ENCODE measurements at places on chromosomes 2 and 18.

GRCh38 chr2:76506538-76506937, 795.8 kb upstream of the GCFC2 start:
- no peak for DNase-seq

GRCh38 chr18:62128157-62128556, 58.7 kb downstream of the PIGN start:
- no peak for DNase-seq

DNA sequence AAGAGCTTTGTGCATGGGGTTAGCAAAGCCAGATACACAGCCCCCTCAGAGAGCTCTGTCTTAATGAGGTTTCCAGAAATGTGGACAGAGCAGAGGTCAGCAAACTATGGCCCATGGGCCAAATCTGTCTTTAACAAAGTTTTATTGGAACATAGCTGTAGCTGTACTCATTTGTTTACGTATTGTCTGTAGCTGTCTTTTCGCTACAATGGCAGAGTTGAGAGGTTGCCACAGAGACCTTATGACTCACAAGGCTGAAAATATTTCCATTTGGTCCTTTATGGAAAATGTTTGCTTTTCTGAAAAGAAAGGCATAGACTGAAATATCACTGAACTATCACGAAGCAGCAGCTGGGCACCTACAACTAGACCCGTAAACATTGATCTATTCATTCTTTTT, 841.8 kb downstream of the SLC4A3 start:
- no peak for DNase-seq

DNA sequence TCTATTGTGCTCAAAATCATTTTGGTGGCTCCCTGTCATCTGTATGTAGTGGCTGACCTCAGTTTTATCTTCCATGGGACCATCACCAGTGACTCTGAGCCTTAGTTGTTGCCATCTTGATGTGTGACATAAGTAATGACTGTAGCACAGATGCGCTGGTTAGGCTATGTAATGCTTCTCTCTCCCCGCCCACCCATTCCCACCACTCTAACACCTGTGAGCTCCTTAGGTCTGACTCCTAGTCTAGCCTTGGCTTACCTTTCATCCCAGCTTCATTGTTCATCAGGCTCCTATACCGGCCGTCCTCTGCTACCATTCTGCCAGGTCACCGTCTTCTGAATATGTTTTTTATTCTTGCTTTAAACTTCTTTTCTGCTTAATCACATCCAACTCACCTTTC, 17.2 kb downstream of the MYO1B start:
- DNase-seq, result no peak

GRCh38 chr2:139293992-139294548, 513.9 kb upstream of the NXPH2 start:
- DNase-seq, result no peak

DNA sequence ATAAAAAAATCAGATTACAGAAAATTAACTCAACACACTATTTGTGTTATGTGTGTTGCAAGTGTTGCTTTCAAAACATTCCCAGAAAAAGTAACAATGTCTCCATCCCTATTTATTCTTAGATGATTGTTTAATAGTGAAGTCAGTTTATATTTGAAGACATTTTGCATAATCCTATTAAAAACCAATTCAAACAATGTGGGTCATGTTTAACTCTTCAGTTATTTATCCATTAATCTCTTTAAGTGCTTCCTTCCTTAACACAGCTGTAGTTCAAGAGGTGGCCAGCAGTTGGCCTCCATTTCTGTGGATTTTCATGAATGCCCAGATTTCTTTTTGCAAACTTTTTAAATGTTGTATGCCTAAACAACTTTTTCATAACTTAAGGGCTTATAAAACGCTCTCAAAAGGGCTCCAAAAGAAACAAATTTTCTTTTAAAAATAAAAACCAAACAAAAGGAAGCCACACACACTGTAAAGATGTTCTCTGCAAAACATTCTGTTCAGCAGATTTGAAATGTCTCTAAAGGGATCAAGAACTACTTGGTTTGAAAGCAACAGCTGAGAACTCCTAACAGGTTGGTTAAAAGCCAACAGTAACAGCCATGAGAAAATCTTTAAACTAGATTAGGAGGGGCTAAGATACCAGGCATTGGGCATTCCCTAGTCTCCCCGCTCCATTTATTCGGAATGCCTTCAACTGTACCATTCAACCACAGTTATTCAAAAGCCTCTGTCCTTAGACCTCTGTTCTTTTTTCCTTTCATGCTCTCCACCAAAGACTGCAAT, 71.5 kb downstream of the THADA start:
- DNase-seq, result no peak

- peak; percentile 60 for DNase-seq
Measured at GRCh38 chr2:226673314-226673723, 126.3 kb downstream of the IRS1 start.

DNA sequence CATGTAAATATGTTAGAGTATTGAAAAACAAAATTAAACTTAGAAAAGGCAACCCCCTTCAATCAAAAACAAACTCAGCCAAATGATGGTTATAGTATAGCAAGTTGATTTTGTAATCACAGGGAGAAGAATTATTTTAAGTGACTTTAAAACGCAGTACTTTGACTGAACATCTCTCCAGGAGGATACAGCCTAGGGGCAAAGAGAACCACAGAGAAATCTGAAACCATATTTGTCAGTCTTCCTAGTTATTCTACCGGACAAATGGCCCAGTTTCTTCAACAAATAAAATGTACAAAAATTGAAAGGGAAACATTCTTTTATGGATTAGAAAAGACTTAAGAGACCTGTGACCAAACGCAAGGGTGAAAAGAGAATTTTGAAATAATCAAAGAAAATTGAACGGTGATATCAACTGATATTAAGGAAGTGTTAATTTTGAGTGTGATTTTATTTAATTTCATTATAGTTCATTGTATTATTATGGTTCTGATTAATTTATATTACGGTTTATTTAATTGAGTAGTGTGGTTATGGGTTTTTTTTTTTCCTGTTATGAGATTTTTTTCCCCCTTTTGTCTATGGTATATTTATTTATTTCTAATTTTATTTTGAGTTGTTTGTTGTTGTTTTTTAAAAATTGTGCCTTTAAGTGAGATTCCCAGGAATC, 75.3 kb downstream of the HNRNPLL start:
- DNase-seq, result no peak

DNA sequence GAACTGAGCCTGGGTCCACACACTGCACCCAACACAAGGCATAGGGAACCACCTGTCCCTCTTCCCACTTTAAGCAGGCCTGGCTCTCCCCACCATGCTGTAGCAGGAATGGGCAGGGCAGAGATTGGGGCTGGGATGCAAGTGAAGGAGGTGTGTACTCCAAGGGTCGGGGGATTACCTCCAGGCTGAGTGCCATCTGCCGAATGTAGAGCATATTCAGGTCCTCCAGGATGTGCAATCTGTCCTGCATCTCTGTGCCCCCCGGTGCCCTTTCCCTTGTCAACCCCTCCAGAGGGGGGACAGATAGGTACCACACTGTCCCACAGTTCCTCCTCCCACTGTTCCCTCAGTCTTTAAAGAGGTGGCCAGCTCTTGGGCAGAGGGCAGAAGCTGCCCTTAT, 2.4 kb downstream of the RTKN start:
- no peak for DNase-seq

GRCh38 chr2:205053827-205054410, 508.6 kb downstream of the PARD3B start:
- no peak for DNase-seq

DNA sequence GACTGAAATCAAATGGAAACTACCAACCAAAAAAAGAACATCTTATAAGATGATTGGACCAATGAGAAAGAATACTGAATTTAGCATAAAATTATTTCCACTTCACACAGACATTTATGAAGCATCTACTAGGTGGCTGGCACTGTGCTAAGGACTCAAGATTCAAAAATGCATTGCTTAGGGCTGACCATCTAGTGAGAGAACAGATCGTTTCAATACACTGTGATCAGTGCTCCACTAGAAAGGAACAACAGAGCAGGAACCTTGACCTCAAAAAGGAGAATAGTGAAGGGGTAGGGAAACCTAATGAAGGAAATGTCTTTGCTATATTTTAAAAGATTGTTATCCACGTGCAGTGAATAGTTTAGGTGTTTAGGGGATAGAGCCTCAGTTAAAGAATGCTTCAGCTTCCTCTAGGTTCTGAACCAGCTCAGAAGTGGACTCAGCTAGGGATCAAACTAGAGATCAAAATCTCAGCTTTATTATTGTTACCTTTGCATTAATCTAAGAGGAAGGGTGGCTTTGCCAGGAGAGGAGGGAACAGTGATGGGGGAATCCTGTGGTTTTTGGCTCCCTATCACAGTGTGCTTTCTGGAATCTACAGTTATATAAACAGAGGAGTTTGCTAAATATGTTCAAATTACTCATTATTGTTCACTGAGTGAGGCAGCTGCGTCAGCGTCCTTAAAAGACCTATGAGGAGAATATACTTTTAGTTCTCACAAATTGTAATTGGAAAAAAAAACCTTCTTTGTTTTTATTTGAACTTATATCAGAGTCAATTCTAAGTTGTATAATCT, 16.2 kb upstream of the BBS5 start:
- DNase-seq, result no peak

GRCh38 chr2:53087262-53087873, 680.2 kb upstream of the CHAC2 start:
- DNase-seq, result peak; percentile 17

DNA sequence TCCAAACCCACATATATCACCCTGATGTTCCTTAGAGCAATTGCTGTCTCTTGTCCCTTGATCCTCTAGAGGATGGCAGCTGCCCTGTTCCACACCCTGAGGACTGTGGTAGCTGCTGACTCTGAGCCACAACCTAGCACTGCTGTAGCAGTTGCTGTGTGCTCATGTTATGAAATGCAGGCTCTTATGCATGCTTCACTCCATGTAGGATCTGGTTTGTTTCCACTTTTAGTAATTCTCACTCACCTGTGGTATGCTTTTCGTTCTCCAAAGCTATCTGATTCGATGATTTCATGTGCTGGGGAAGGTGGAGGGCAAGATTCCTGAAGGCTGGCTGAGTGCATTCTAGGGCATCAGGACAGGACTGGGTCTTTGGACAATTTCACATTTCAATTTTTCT, 649.0 kb upstream of the RAB6C start:
- DNase-seq, result no peak

GRCh38 chr2:10369269-10370255, 66.9 kb downstream of the HPCAL1 start:
- DNase-seq, result no peak

GRCh38 chr2:210496512-210496911, 20.0 kb upstream of the LANCL1 start:
- DNase-seq, result no peak

DNA sequence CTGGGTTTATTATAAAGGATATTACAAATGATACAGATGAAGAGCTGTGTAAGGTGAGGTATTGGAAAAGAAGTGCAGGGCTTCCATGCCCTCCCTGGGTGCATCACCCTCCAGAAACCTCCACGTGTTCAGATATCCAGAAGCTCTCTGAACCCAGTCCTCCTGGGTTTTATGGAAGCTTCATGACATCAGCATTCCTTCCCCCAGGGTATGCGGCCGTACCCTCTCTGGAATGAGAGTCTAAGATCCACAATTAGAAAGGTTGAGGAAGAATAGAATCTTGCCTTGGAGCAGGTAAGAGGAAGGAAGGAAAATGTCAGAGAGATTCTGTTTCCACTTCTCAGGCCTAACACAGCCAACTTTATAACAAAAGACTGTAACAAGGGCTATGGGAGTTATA, 208.2 kb upstream of the DCC start:
- DNase-seq, result no peak

DNA sequence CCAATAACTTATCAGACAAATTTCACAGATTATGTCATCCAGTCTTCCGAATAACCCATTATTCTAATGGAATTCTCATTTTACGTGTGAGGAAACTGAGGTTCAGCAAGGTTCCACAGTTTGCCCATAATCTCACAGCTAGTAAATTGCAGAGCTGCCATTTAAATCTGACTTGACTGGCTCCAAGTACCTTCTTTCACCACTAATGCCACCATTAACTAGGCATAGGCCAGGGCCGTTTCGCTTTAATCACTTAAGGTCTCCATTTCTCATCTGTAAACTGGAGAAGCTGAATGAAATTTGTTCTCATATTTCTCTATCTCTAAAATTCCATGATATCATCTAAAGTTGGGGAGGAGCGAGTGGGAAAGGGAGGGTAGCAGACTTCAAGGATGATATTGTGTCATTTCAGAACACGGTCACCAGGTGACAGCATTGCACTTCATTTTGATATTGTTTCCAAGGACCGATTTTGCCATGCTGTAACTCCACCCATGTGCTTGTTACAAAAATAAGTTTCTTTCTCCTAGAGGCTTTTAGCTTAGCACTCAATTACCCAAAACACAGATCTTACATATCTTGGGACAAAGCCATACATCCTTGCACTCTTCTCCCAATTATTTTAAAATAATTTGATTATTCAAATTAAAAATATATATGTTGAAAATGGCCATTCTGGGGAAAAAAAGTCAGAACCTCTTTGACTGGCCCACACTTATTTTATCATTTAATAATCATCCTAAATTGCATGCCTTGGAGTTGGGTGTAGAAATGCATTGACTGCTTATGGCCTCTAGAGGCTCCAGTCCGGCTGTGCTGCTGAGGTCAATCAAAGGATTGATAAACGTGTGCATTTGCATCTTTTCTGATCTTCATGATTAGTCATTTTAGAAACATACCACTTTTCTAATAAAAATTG, 123.8 kb downstream of the AKAIN1 start:
- DNase-seq, result no peak

DNA sequence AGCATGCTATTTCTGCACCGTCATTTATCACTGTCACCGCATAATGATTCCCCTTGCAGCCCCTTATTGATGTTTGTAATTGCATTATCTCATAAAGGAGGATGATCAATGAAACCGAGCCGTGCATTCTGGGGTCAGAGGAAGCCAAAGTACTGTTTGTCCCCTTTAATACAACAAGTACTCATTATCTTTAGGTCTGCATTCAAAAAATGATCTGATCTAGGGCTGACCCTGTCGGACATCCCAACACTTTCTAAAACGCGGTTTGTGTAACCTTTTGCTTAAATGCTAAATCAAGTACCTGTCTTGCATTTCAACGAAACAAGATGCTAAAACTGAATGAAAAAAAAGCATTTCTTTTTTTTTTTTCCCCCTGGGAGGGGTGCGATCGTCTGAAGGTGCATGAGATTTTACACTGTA, 143.8 kb downstream of the MEIS1 start:
- DNase-seq, result no peak

DNA sequence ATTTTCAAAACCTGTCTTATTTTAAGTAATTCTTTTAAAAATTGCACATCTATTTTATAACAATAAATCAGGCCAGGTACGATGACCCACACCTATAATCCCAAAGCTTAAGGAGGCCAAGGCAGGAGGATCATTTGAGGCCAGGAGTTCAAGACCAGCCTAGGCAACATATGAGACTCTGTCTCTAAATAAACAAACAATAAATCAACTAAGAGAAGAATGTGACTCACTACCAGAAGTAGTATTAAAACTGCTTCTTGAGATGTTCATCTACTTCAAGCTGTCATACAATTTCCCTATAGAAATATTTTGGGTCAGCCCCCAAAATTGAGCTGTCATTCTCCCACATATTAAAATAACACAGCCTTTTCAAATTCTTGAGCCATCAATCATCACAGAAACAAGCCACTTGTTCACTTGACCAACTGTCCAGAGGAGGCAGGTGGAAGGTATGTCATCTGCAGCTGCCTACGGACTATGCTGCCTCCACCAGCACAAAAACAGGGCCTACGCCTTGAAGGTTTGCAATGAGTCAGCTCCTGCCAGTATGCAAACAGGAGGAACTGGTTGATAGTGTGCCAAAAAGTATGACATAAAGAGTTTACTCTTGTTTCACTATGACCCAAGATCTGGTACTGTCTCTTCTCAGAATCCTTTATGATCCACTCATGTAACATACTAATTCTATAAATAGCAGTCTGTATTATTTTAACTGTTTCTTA, 33.6 kb downstream of the KIDINS220 start:
- DNase-seq, result no peak

All from skin of body (tissue), 3 donors.